Stimulated activated naive B cell treated with anti-CD40 and anti-IgM and Interleukin-4, amounts not matched to agents 10 μg/mL and 1 μg/mL and 100 μg/mL, for 72 hours (primary cell): ENCODE measurements at places on chromosomes 12 and 14.

DNA sequence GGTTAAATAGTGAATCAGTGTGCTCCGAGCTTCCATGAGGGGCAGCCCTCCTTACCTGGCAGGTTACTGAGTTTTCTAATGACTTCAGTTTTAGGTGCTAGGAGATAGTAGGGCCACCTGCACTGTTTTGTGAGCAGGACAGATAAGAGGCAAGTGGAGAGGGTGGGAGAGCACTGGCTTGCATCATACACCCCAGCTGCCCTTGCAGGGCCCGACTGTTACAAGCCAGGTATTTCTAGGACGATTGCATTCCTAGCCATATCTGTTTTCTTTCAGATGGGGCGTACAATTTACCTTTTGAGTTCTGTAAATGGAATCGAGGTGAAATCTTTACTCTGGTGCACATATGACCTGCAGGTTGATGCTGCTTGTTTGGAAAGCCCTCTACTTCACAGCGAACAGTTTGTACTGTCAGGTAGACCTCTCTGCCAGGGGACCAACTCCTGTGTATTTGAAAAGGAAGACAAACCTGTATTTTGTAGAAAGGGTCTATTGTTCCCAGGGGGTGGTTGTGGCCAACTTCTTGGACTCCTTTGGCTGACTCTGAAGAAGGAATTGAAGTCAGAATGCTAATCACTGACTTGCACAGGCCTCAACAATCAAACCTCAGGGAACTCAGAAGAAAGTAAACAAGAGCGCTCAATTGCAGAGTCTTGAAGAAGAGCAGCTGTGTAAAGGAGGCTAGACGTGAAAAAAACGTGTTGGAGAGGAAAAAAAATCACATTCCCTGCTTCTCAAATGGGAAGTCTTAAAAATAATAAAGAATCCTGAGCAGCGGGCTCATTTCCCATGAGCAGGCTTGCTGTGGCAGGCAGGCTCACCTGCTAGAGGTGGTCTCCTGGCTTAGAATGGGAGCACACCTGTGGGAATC, 57.3 kb downstream of the ETV6 start:
- no peak for DNase-seq

DNA sequence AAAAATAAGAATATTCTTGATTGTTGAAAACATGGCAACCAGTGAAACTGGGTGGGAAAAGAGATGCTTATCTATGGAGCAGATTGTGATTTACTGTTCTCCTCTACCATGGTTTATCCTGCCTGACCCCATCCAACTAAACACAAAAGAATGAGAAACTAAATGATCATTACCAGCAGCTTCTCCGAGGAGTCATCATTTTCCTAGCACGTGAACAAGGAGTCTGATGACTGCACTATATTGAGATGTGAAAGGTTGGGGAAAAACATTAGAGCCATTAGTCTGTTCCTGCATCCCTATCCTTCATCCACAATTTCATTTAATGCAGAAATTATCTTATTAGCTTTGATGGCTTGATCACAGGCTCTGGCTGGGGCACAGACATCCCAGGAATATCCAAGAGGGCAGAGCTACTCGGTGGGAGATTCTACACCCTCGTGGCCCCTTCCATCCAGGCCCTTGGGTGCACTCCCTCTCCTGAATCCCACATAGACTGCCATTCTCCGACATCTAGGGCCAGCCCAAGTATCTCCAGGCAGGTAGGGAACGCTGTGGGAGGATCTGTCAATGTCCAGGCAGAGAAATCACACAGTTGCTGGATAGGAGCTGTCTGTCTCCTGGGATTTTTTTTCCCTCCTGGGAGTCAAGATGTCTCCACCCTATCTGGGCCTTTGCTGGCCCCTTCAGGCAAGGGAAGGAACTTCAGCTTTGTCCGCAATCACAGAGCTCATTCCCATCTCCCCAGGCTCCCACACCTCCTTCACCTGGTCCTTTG, 43.3 kb upstream of the DHRS4 start:
- DNase-seq = no peak

GRCh38 chr14:36243183-36243582, 66.7 kb upstream of the PTCSC3 start:
- DNase-seq = no peak

DNA sequence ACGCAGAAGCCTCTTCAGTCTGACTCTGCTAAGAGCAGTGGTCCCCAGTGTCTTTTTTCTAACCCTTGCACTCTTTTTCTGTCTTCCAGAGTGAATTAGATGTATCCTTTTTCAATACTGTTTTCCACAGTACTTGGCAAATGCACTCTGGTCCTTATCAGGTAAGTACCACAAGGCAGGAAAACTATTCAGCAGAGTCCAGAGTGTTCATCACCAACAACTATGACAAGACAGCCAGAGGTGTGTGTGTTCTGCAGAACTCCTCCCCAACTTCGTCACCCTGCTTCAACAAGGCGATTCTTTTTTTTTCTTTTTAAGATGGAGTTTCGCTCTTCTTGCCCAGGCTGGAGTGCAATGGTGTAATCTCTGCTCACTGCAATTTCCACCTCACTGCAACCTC, 54.3 kb upstream of the STRN3 start:
- no peak for DNase-seq

GRCh38 chr14:84520711-84521338, 1009.1 kb upstream of the FLRT2 start:
- DNase-seq = no peak
